Mesothelial cell of epicardium (in vitro differentiated cells): ENCODE measurements at places on chromosomes 13 and 19.

DNA sequence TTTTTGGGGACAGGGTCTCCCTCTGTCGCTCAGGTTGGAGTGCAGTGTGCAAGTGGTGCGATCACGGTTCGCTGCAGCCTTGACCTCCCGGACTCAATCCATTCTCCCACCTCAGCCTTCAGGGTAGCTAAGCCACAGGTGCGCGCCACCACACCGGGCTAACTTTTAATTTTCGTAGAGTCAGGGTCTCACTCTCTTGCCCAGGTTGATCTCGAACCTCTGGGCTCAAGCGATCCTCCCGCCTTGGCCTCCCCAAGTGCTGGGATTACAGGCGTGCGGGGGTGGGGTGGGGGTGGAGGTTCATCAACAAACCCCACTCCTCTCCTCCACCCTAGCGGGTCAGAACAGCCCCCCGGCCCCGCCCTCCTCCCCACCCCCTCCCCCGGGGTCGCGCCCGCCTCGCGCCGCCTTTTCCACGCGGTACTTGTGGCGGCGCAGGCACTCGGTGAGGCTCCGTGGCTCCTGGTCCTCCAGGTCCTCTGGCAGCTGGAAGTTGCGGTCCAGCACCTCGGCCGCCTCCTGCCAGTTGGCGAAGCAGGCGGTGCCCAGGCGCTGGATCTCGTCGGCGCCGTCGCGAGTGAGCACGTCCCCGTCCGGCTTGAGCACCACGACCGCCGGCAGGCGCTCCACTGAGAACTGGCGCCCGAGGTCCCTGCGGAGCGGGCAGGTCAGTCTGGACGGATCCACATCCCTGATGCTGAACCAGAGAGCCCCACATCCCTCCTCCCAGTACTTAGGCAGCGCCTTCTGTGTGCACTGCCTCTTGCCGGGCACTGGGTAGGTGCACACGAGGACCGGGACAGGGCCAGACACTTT is 5.2 kb downstream of the NXNL1 start:
- no peak for DNase-seq

GRCh38 chr13:41802684-41803444 is 158.0 kb downstream of the VWA8 start:
- no peak for DNase-seq

GRCh38 chr19:50899569-50899968 is 11.6 kb downstream of the KLK4 start:
- DNase-seq, result no peak

- DNase-seq, result no peak
Measured at GRCh38 chr13:31786011-31786410, 46.7 kb downstream of the RXFP2 start.

DNA sequence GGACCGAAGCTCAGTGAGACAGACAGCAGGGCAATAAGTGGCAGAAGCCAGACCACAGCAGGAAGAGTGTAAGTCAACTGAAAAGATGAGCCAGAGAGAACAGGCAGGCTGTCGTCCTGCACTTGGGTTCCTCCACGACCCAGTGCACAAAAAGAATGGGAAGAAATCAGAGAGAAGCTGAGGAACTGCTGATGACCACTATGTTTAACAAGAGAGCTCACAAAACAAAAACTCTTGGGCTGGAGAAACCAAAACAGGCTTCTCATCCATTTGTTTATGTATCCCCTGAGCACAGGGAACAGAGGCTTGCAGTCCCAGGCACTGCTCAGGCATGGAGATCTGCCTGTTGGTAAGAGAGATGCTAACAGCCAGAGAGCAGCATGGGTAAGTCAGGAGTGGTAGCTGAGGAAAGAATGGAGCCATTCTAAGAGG is 14.0 kb downstream of the AKAP8L start:
- DNase-seq, result no peak

GRCh38 chr19:16885166-16885565 is 3.6 kb upstream of the F2RL3 start:
- no peak for DNase-seq

GRCh38 chr19:42281146-42281826 is 12.2 kb downstream of the CIC start:
- DNase-seq, result no peak

DNA sequence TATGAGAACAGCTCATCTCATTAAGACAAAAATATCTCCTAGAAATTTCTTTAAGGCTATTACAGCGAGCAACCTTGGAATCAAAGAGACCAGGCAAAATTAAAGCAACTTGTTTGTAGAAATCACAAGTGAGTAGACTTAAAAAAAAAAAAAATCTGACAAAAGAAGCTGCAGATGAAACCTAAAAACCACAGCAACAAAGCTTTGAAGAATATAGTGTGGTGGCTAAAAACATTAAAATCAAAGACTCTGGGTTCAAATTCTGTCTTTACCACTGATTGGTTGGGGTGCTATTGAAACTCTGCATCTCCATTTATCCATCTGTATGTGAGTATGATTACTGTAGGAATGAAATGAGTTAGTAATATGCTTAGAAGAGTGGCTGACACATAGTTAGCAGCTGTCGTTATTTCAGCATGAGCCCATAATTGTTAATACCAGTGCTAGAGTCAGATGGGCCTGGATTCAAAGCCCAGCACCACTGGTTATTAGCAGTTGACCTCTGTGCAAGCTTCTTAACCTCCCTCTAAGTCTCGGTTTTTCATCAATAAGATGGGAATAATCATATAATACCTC is 157.6 kb downstream of the FOXO1 start:
- no peak for DNase-seq

DNA sequence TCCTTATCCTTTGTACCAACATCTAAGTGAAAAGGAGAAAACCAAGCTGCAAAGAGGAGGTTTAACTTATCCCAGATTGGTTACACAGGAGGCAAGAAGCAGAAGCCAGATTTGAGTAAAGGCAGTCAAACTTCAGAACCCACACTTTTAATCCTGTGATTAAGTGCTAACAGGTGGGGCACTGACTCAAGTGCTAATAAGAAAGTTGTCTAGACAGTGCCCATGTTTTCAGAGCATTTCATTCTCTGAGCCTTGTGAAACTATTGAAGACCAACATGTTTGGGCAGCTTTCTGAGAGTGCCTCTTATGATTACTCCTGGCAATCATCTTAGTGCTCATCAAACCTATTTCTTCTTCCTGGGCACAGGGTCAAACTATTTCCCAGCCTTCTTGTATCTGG is 380.8 kb downstream of the KCNRG start:
- no peak for DNase-seq

- DNase-seq, result no peak
Measured at GRCh38 chr13:81304121-81304659, 963.3 kb upstream of the SPRY2 start.

DNA sequence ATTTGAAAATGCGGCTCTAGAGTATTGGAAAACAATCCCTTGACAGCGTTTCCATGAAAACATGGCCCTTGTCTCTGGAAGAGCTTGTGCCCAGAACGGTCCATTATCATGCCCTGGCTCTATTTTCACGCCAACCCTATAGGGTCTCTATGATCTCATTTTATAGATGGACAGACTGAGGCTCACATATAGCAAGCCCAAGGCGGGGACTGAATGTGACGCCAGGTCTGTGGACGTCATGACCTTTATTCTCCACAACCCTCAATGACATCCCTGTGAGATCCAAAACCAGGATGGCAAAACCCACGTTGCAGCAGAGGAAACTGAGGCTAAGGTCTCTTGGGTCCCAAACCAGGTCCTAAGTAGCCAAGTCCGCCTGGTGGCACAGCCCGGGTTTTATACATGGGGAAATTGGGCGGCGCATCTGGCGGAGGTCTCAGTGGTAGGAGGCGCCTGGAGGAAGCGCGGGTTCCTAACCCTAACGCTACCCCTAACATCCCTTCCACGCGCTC is 425 bp upstream of the COLGALT1 start:
- no peak for DNase-seq

DNA sequence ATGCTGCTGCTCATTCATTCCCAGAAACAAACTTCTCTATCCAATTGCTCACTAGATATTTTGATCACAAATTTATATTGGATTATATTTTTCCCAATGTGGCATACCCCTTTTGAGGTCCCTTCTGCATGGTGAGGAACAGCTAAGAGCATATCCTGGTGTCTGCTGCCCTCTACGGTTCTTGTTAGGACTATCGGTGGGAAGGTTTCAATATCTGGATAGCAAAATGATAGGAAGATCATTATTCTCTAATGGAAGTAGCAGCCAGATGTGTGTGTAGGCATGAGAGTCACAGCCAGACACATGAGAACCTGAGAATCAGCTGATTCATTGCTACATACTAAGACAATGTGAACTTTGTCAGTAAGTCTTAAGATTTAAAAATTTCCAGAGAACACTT is 1422.4 kb upstream of the MIR17HG start:
- no peak for DNase-seq

GRCh38 chr13:45943965-45944364 is 92.4 kb upstream of the SIAH3 start:
- no peak for DNase-seq

- DNase-seq, result no peak
Measured at GRCh38 chr19:16527971-16528521, 14.2 kb downstream of the CHERP start.

GRCh38 chr13:79806821-79807220 is 325.9 kb downstream of the NDFIP2 start:
- no peak for DNase-seq

DNA sequence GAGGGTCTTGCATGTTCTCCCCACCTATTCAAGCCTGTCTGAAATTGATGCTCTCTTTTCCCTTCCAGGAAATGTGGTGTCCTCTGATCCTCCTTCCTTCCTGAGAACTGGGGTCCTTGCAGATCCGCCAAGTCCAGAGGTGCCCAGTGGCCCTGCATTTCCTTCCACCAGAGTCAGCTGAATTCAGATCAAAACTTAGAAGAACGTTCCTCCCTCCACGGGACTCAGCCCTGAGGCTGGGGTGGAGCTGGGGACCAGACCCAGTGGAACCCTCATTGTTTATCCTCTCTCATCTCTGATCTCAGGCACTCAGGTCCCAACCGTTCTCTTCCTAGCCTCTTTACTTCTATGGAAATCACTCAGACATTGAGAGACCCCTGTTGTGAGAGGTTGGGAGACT is 477.3 kb downstream of the TSHZ3 start:
- DNase-seq, result no peak

- no peak for DNase-seq
Measured at GRCh38 chr13:108963276-108963810, 333.9 kb downstream of the MYO16 start.

DNA sequence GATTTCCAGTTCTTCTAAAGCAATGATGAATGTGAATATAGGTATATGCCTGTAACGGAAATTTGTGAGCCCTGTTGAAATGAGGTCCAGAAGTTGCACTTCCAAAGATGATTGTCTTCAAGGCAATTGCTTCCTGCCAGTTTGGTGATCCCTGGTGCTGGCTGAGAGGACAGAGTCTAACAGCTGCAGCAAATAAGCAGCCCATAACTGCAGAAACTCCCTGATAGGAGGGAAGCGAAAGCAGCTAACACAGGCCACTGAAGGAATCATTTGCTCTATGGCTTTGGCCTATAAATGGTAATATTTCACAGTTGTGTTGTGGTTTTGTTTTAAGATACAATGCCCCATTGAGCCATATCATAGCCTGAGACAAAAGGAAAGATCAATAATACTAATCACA is 451.5 kb upstream of the MIR17HG start:
- DNase-seq, result no peak

GRCh38 chr13:66914155-66914554 is 316.0 kb downstream of the PCDH9 start:
- no peak for DNase-seq

DNA sequence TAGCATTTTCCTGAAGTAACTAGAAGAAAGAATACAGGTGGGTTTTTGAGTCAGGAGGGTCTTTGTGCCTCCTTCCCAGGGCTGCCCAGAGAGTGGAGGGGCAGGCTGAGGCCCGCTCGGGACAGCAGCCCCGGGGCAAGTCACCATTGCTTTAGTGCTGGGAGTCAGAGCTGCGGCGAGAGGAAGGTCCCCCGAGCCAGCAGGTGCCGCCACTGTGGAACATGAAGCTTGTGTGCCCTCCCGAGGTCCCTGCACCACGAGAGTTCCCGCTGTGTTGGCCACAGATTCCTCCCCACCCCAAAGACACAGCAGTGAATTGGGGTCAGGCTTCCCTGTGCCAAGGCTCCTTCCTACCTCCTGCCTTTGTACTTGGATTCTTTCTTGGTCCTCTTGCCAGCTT is 50.9 kb upstream of the TEX29 start:
- no peak for DNase-seq

GRCh38 chr13:33007237-33007636 is 9.0 kb upstream of the KL start:
- DNase-seq, result no peak

DNA sequence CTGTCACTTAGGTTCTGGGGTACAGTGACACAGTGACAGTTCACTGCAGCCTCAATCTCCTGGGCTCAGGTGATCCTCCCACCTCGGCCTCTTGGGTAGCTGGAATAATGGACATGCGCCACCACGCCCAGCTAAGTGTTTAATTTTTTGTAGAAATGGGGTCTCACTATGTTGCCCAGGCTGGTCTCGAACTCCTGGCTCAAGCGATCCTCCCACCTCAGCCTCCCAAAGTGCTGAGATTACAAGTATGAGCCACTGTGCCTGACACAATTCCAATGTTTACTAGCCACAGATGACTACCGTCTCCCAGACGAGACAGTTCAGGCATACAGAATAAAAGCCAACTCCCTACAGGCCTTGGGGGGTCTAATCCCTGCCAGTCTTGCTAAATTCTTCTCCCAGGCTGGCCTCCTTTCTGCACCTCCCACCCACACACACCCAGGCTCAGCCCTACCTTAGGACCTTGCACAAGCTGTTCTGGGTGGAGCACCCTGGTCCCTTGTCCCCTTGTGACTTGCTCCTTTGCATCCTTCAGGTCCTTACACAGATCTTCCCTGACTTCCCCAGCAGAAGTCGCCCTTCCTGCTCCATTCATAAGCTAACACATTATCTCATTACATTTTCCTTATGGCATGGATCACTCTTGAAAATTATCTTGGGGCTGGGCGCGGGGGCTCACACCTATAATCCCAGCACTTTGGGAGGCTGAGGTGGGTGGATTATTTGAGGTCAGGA is 106.4 kb downstream of the INSR start:
- DNase-seq, result no peak

DNA sequence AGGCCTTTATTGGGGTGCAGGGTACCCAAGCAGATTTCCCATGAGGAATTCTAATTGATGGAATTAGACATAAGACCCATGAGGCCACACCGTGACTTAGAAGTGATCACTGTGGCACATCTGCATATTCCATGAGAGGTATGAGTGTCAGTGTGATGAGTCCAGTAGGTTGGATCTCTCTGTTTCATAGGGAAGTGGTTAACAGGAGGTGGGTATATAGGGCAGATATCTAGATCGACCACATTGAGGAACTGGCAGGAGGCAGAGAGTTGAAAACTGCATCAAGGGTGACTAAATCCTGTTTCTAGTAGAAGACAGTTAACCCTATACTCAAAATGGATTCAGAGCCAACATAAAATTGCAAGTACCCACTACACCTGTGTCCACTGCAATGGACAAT is 68.6 kb upstream of the MIR17HG start:
- DNase-seq, result no peak

DNA sequence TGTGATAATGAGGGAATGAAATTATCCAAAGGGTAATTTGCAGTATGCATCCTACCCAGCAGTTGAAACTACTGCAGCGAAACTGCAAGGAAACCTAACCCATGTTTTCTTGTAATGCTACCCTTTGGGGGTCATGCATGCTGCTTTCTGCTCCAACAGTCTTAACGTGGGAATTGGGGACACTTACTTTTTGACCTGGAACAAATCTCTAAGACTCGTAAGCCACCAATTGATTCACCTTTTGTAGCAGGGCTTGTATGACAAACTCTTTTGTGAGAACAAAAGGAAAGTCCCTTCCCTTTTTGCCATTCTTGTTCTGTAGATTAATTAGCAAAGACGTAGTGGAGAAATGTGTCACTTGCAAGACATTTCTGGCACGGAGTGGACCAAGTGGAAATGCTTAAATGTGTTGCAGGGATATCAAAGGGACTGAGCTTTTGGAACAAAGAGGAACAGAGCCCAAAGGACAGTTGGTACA is 27.4 kb downstream of the LRCH1 start:
- DNase-seq, result no peak
